Femur (tissue), 1 donor: ENCODE measurements at places on chromosomes 4 and X.

DNA sequence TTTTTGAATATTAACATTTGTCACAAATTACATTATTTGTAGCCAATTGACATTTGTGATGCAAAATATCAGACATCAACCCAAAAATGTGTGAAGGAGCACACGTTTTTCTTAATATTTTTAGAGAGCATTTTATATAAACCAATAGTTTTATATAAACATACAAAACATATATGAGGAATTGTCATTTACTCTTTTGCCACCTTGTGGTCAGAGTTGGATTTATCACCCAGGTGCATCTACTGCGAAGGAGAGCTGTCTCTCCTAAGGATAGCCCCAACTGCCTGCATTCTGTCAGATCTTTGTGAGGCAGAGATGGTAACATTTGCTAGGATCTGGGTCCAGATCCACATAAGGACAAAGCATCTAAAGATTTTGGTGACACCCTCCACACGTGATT is 2.5 kb upstream of the USP27X start:
- no peak for DNase-seq

DNA sequence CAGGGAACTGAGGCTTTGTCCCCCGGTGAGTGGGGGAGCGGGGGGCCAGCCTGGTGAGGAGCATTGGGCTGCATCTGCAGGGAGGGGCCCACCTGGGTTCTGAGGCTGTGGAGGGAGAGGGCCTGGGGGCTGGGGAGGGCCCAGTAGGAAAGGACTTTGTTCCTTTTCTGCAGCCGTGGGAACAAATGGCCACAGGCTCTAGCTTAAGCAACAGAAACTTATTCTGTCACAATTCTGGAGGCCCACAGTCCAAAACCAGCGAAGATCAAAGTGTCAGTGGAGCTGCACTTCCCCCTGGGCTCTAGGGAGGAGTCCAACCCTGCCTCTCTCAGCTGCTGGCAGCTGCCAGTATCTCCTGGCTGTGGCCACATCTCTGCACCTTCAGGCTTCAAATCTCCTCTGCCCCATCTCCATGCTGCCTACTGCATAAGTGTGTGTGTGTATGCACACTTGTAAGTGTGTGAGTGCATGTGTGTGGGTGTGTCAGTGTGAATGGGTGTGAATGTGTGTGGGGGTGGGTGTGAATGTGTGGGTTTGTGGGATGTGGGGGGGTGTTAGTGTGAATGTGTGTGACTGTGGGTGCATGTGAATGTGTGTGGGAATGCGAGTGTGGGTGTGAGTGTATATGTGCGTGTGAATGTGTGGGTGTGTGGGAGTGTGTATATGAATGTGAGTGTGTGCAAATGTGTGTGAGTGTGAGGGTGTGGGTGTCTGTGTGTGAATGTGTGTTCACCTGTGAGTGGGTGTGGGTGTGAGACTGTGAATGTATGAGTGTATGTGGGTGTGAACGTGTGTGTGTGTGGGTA is 204.5 kb upstream of the PSAPL1 start:
- no peak for DNase-seq

- no peak for DNase-seq
Measured at GRCh38 chr4:144611850-144612249, 34.1 kb upstream of the HHIP start.

DNA sequence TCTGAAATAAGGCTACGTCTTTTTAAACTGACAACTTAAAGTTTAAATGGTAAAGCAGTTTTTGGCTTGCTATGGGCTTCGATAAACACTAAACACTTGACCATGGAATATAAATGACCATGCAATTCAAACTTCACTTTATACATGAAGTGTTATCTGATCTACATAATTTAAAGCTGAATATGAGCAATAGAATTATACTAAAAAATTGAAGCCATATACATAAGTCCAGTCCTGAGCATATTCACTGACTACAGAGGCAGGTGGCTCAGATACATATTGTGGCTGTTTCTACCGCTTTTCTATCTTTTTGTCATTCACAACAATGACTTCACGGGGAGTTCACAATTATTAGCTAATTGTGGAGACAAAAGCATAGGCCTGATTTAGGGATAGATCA is 149.6 kb upstream of the DDIT4L start:
- DNase-seq, result no peak

DNA sequence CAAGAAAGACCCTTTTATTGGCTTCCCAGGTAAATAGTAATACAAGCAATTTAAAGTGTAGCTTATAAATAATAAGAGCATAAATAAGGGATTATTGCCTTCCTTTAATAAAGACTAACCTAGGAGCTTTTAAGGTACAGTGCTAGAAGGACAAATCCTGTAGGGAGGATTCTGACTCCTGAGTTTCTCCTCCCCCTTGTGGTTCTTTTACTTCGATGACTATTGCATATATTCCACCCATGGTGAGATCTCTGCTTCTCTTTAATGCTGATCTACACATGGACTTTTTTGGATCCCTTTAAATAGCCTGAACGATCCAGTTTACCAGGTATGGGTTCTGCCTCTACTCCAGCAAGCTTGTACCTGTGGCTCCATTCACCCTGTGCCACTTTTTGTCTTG is 2.5 kb downstream of the GALNT7 start:
- DNase-seq, result no peak

- no peak for DNase-seq
Measured at GRCh38 chr4:6520978-6521377, 48.6 kb upstream of the PPP2R2C start.

DNA sequence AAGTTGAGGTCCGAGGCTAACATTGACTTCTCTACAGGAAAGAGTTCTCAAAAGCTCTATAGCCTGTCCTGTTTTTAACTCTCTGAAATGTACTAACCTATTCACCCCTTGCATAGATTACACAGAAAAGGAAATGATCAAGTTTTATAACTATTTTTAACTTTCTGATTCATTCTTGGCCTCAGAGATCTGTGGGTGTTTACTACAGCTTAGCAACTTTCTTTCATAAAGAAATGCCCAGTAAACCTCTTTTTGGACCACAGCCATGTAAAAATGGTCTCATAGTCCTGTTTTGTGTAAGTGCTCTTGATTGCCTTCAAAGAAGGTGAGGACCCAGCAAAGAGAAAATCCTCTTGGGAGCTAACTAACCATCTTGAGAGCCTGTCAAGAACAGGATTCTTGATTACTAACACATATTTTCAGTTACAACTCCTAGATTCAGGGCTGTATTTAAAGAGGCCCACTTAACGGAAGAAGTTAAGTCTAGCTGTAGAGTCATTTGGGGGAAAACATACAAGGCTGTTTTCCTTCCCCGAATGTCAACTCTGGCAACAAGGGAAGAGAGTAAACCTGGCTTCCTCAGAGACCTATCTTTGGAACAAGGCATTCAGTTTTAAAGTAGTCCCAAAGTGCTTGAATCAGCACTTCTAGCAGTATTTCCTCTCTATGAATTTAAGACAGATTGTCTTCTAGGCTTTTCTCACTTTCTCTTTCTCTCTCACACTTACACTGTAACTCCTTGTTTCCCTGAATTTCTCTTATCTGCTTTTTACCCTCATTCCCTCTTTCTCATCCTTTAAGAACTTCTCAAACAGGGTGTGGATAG is 78.2 kb downstream of the IL21 start:
- DNase-seq, result no peak

- DNase-seq, result no peak
Measured at GRCh38 chrX:48613502-48614160, 16.3 kb downstream of the WDR13 start.

GRCh38 chrX:139086246-139086645 is 374.7 kb upstream of the FGF13 start:
- no peak for DNase-seq

DNA sequence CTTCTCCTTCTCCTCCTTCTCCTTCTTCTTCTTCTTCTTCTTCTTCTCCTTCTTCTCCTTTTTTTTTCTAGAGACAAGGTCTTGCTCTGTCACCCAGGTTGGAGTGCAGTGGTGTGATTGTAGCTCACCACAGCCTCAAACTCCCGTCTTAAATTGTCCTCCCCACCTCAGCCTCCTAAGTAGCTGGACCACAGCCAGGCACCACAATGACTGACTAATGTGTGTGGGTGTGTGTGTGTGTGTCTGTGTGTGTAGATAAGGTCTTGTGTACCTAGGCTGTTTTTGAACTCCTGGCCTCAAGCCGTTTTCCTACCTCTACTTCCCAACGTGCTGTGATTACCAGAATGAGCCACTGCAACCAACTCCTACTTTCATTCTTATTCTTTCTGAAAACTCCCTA is 390.9 kb downstream of the ADAM29 start:
- DNase-seq, result no peak

- no peak for DNase-seq
Measured at GRCh38 chr4:150681063-150681462, 99.1 kb downstream of the MAB21L2 start.
